Lung (tissue), 17 donors: ENCODE measurements at places on chromosomes 5 and 9. TPM values are rescaled to one million over a fixed set of nuclear protein-coding genes. Genes with fewer than 3 reads are reported as not detected.

DNA sequence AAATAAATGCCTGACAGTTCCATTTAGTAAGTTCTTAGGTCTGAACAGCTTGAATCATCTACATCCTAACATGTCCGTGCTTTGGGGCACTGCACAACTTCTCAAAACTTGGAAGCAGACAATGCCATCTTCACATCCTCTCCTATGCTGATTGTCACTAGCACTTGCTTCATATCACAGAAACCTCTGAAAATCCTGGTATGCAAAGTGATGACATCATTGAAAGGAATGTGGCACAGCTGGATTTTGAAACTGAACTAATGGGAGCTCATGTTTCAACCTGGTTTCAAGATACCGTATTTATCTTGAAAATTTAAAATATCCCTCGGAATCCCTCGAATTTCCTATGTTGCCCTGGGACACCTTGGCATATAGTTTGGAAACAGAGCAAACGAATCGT, 490.2 kb upstream of the DAP start:
- peaks cover 2% of the 10 kb centered on the region for H3K4me1 ChIP-seq
- peak; percentile 77 for DNase-seq
- H3K36me3 ChIP-seq = no peaks in the 10 kb centered on the region
- H3K4me3 ChIP-seq = no peak overlapping the region
- H3K27ac ChIP-seq = no peak overlapping the region

DNA sequence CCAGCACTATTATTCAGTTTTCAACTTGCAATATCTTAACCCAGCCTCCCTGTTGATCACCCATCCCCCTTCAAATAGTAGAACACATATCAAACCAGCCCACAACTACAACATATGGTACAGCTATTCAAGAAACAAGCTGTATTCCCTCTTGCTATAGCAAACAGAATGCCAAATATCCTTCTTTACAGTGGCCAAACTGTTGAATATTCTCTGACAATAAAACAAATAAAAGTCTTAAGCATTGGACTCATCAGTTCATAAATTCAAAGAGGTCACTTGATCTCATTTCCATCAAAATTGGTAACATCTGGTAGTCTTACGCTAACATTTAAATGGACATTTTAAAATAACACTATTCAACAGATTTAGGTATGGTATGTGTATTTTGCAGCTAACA, 350.8 kb downstream of the EFNA5 start:
- DNase-seq = no peak
- no peaks in the 10 kb centered on the region for H3K27me3 ChIP-seq
- no peak overlapping the region for H3K4me3 ChIP-seq

DNA sequence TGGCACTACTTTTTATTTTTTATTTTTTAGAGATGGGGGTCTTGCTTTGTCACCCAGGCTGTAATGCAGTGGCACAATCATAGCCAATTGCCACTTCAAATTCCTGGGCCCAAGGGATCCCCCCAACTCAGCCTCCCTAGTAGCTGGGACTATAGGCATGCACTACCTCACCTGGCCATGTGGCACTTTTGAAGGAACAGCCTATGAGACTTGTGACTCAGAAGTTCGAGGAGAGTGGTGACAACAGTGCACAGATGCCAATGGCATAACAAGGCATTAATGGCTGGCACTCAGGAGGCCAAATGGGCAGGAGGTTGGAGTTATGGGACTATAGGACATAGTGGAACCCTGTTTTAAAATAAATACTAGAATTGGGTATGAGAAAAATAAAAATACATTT, 33.7 kb downstream of the ANKRD31 start:
- H3K36me3 ChIP-seq = no peaks in the 10 kb centered on the region
- no peaks in the 10 kb centered on the region for H3K27me3 ChIP-seq
- DNase-seq = no peak
- no peak overlapping the region for H3K27ac ChIP-seq
- H3K4me1 ChIP-seq = no peaks in the 10 kb centered on the region

GRCh38 chr5:58854441-58854840, 271.6 kb downstream of the RAB3C start:
- H3K4me1 ChIP-seq = peaks cover 59% of the 10 kb centered on the region
- no peaks in the 10 kb centered on the region for H3K27me3 ChIP-seq
- H3K4me3 ChIP-seq = no peak overlapping the region

- no peak overlapping the region for H3K4me3 ChIP-seq
- H3K4me1 ChIP-seq = no peaks in the 10 kb centered on the region
- no peak for DNase-seq
- H3K36me3 ChIP-seq = no peaks in the 10 kb centered on the region
These were observed 263.7 kb downstream of the TENT4A start for GRCh38 chr5:6976971-6977370.

GRCh38 chr9:75106857-75107256, 18.5 kb downstream of the OSTF1 start:
- H3K36me3 ChIP-seq = no peaks in the 10 kb centered on the region
- H3K4me3 ChIP-seq = no peak overlapping the region
- DNase-seq = peak; percentile 99
- peaks cover 52% of the 10 kb centered on the region for H3K4me1 ChIP-seq
- H3K27ac ChIP-seq = no peak overlapping the region

DNA sequence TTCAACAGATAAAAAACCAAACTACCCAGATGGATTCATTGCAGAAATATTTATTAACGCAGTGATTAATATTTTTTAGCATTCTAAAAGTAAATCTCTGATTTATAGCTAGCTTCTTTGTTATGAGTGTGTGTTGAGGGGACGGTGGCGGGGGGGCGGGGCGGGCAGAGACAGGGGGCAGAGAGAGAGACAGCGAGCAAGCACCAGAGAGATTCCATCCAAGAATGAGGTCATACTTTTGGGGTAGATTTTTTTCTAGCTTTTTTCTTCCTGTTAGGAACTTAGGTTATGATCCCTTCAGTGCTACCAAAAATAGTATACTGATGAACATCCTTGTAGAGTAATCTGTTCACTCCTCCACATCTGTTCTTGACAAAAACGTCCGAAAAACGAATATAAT, 500 bp upstream of the ZNF883 start:
- H3K36me3 ChIP-seq = peaks cover 4% of the 10 kb centered on the region
- no peaks in the 10 kb centered on the region for H3K27me3 ChIP-seq
- no peak overlapping the region for H3K27ac ChIP-seq
- H3K4me3 ChIP-seq = no peak overlapping the region

- peak; percentile 36 for DNase-seq
- no peaks in the 10 kb centered on the region for H3K27me3 ChIP-seq
- no peaks in the 10 kb centered on the region for H3K4me1 ChIP-seq
- H3K4me3 ChIP-seq = no peak overlapping the region
- no peaks in the 10 kb centered on the region for H3K36me3 ChIP-seq
- no peak overlapping the region for H3K27ac ChIP-seq
These were observed 219.1 kb downstream of the NDUFS4 start for GRCh38 chr5:53779541-53779981.

- H3K4me1 ChIP-seq = peaks cover 4% of the 10 kb centered on the region
- H3K27ac ChIP-seq = no peak overlapping the region
- DNase-seq = no peak
These were observed 105.0 kb downstream of the CDC42SE2 start for GRCh38 chr5:131368866-131369265.

GRCh38 chr5:146428658-146429057, 18.5 kb upstream of the TCERG1 start:
- no peak for DNase-seq
- no peak overlapping the region for H3K4me3 ChIP-seq
- no peaks in the 10 kb centered on the region for H3K4me1 ChIP-seq
- no peak overlapping the region for H3K27ac ChIP-seq
- no peaks in the 10 kb centered on the region for H3K27me3 ChIP-seq

- H3K36me3 ChIP-seq = no peaks in the 10 kb centered on the region
- DNase-seq = no peak
- H3K27ac ChIP-seq = no peak overlapping the region
- no peaks in the 10 kb centered on the region for H3K27me3 ChIP-seq
- no peaks in the 10 kb centered on the region for H3K4me1 ChIP-seq
- H3K4me3 ChIP-seq = no peak overlapping the region
These were observed 58.9 kb downstream of the ARSB start for GRCh38 chr5:78926252-78926651.

DNA sequence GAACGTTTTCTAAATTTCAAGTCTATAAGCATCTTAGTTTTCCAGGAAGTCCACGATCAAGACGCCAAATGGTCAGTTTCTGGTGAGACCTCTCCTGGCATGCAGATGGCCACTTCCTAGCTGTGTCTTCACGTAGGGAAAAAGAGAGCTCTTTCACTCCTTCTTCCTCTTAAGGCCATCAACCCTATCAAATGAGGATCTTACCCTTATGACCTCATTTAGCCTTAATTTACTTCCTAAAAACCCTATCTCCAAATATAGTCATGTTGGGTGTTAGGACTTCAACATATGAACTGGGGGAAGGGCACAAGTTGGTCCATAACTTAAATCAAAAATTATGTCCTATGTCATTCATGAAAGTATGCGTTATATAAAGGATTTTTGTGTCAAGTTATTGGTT, 229.5 kb downstream of the ARL15 start:
- H3K4me3 ChIP-seq = no peak overlapping the region
- no peaks in the 10 kb centered on the region for H3K36me3 ChIP-seq
- H3K27me3 ChIP-seq = no peaks in the 10 kb centered on the region
- no peak for DNase-seq
- no peak overlapping the region for H3K27ac ChIP-seq

DNA sequence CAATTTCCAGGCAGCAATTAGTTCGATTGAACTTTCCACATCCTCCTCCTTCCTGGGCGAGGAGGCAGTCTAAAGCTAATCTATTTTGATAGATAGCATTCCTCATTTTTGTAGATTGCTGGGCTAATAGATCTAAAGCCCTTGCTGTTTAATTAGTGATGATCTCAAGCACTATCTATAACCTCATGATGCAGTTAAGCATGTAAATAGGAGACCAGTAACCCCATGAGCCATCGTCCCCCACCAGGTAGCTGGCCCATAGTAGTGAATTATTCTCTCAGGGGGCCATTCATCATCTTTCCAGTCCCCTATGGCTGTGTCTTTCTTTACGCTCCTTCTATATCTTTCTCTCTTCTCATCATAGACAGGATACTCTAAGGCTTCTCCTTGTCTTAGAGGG, 14.9 kb downstream of the CEL start:
- no peaks in the 10 kb centered on the region for H3K36me3 ChIP-seq
- H3K27me3 ChIP-seq = no peaks in the 10 kb centered on the region
- no peak overlapping the region for H3K4me3 ChIP-seq
- DNase-seq = no peak

DNA sequence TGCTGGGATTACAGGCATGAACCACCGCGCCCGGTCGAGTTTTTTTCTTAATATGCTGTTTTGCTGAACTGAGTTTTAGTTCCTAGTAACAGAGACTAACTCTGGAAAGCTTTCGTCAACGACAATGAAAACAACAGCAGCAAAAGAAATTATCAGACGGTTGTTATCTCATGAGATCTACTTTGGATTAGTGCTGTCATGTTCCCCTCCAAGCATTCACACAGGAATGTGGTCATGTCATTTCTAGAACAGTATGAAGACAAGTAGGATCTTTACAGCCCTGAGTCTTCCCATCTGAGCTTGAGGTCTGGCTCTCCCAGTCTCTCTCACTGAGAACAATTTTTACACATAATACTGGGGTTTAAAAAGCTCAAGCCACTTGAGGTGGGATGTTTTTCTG, 4.0 kb upstream of the ANKRD33B start:
- H3K4me1 ChIP-seq = no peaks in the 10 kb centered on the region
- H3K27ac ChIP-seq = no peak overlapping the region
- H3K4me3 ChIP-seq = no peak overlapping the region
- H3K27me3 ChIP-seq = no peaks in the 10 kb centered on the region
- no peaks in the 10 kb centered on the region for H3K36me3 ChIP-seq

DNA sequence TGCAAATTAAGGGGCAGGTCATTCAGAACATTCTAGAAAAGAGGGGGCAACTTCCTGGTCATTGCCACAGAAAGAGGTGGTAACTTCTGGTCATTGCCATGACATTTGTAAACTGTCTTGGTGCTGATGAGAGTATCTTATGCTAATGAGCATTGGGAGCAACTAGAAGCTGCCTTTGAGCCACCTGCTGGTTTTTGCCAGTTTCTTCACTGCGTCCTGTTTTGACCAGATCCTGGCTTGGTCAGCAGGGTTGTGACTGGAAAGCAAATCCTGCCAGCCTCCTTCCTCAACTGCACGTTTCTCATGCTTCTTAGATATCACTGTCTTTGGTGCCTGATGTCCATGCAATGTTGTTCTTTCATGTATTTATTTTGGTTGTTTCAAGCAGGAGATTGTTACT, 53.2 kb upstream of the SPATA31C2 start:
- no peak overlapping the region for H3K27ac ChIP-seq
- H3K4me3 ChIP-seq = no peak overlapping the region

DNA sequence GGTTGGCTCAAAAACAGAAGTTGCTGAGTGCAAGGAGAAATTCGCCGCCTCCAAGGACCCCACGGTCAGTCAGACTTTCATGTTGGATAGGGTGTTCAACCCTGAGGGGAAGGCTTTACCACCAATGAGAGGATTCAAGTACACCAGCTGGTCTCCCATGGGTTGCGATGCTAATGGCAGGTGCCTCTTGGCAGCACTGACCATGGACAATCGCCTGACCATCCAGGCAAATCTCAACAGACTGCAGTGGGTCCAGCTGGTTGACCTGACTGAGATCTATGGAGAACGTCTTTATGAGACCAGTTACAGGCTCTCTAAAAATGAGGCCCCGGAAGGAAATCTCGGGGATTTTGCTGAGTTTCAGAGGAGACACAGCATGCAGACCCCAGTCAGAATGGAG, 7.7 kb downstream of the GTF3C4 start:
- H3K27ac ChIP-seq = no peak overlapping the region
- H3K27me3 ChIP-seq = no peaks in the 10 kb centered on the region
- peaks cover 16% of the 10 kb centered on the region for H3K36me3 ChIP-seq
- no peaks in the 10 kb centered on the region for H3K4me1 ChIP-seq
- H3K4me3 ChIP-seq = no peak overlapping the region

GRCh38 chr9:93673021-93673838, 96.8 kb downstream of the PHF2 start:
- no peak overlapping the region for H3K4me3 ChIP-seq
- H3K36me3 ChIP-seq = peaks cover 16% of the 10 kb centered on the region
- no peak overlapping the region for H3K27ac ChIP-seq
- H3K27me3 ChIP-seq = no peaks in the 10 kb centered on the region
- H3K4me1 ChIP-seq = no peaks in the 10 kb centered on the region
- DNase-seq = peak; percentile 57

DNA sequence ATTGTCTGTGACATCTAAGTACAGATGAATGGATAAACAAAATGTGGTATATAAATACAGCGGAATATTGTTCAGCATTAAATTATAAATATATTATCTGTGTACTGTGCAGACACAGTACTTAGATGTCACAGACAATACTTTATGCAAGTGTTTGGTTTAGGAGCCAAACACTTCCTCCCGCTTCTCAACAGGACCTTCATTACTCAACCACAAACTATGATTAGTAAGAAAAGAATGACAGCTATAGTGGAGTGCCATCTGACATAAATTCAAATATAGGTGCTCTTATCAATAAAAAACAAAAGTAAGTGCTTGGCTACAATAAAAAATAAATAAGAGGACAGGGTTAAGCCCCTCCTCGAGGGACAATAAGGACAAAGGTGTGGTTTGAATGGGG, 38.9 kb upstream of the STX17 start:
- no peaks in the 10 kb centered on the region for H3K4me1 ChIP-seq
- H3K36me3 ChIP-seq = peaks cover 11% of the 10 kb centered on the region
- no peak overlapping the region for H3K27ac ChIP-seq
- no peaks in the 10 kb centered on the region for H3K27me3 ChIP-seq
- no peak overlapping the region for H3K4me3 ChIP-seq

The ADAMTS16 gene
- total RNA-seq = 0.97 TPM

The C6 gene
- 33.0 TPM for total RNA-seq

The EXD3 gene
- total RNA-seq = 21.5 TPM

The DIPK1B gene
- 26.7 TPM for total RNA-seq

The PIP5K1B gene
- total RNA-seq = 20.4 TPM
